Mucosa of descending colon (tissue), 3 donors: ENCODE measurements at places on chromosomes 16 and 17. TPM values are rescaled to one million over a fixed set of nuclear protein-coding genes. Genes with fewer than 3 reads are reported as not detected.

- DNase-seq, result no peak
These were observed 88.8 kb downstream of the ARHGAP44 start for GRCh38 chr17:12877953-12878669.

- DNase-seq, result peak; percentile 80
These were observed 1.6 kb downstream of the PITPNC1 start for GRCh38 chr17:67378454-67379250.

DNA sequence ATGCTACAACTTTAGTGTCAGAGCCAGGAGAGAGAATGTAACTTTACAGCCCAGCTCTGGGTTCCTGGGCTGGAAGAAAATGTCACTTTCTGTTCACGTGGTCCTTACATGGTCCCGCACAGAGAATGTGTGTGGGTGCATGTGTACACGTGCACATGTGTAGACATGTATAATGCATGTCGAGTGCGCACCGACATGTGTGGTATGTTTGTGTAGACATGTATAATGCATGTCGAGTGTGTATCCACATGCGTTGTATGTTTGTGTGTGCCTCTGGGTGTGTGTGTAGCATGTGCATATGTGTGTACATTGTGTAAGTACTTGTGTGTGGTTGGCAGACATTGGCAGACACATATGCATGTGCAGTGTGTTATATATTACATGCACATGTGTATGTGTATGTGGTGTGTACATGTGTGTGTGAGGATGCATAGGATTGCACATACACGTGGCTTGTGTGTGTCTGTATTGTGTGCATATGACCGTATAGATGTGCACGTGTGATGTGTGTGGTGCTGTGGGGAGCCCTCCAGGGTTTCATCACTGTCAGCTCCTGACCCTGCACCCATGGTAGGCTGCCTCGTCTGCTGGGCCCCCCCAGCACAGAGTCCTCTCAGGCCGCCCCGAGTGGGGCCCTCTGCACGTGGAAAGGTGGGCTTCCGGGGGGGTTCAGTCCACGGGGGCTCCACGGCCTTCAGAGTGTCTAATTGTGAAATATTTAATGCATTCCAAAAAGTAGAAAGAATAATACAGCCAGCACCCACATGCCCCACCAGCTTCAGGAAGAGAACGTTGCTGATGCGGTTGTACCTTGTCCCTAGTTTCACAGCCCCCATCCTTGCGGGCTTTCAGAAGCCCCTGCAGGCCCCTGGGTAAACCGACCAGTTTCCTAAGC, 214.2 kb upstream of the GSE1 start:
- DNase-seq, result peak; percentile 2

GRCh38 chr16:11610580-11610979, 23.9 kb upstream of the LITAF start:
- DNase-seq, result peak; percentile 10

DNA sequence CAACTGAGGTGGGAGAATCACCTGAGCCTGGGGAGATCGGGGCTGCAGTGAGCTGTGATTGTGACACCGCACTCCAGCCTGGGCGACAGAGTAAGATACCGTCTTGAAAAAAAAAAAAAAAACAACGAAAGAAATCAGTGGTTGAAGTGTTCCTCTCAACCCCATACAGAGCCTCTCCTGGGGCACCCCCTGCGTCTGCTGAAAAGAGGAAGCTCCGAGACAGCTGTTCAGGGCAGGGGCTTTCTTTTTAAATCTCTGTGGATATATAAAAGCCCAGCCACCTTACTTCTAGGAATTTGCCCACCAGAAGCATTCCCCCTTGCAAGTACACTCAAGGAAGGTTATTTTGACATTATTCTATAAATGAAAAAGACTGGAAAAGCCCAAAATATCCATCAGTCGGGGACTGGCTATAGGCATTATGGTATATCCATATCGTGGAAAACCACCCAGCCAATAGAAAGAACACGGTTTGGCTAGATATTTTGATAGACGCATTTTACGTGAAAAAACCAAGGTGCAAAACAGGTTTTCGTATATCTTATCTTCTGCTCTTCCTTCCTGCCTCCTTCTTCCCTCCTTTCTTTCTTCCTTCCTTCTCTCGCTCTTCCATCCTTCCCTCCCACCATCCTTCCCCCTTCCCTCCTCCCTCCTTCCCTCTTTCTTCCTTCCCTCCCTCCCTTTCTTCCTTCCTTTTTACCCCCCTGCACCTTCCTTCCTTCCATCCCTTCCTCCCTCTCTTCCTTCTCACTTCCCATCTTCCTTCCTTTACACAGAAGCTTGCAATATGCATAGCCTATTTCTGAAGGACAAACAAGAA, 9.2 kb upstream of the CCL22 start:
- no peak for DNase-seq

Gene RGS9
- total RNA-seq, result 14.6 TPM

Gene FBXL16
- 1.3 TPM for total RNA-seq
